ENCODE measurements at places on chromosomes 6 and 20.

- H3K4me3 ChIP-seq = no peak overlapping the region
- DNase-seq = no peak
- H3K36me3 ChIP-seq = no peaks in the 10 kb centered on the region
- peaks cover 3% of the 10 kb centered on the region for H3K27me3 ChIP-seq
- no peak overlapping the region for H3K27ac ChIP-seq
- H3K4me1 ChIP-seq = peaks cover 26% of the 10 kb centered on the region
These were observed 11.7 kb upstream of the GOPC start for GRCh38 chr6:117613920-117614560.

DNA sequence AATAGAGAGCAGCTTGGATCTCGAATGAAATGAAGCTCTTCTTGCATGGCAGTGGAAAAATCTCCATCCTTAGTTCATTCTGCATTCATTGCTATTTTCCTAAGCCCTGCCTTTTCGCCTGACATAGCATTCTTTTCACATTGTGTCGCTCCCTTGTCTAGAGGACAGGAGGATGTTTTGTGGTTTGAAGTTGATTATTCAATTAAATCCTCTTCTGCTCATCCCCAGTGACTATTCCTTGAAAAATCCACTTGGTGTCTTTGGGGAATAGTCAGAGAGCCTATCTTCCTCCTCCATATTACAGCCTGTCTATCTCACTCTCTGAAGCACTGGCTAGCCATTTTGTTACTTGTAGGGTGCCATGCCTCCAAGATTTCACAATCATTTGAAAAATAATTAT is 161.2 kb downstream of the KLHL32 start:
- H3K27ac ChIP-seq = no peak overlapping the region
- H3K36me3 ChIP-seq = no peaks in the 10 kb centered on the region
- no peak for DNase-seq
- H3K27me3 ChIP-seq = no peaks in the 10 kb centered on the region
- no peaks in the 10 kb centered on the region for H3K4me1 ChIP-seq
- no peak overlapping the region for H3K4me3 ChIP-seq

- H3K4me1 ChIP-seq = no peaks in the 10 kb centered on the region
- H3K27ac ChIP-seq = no peak overlapping the region
- DNase-seq = no peak
- no peak overlapping the region for H3K4me3 ChIP-seq
- no peaks in the 10 kb centered on the region for H3K27me3 ChIP-seq
These were observed 373.1 kb downstream of the CD109 start for GRCh38 chr6:74069089-74069581.

DNA sequence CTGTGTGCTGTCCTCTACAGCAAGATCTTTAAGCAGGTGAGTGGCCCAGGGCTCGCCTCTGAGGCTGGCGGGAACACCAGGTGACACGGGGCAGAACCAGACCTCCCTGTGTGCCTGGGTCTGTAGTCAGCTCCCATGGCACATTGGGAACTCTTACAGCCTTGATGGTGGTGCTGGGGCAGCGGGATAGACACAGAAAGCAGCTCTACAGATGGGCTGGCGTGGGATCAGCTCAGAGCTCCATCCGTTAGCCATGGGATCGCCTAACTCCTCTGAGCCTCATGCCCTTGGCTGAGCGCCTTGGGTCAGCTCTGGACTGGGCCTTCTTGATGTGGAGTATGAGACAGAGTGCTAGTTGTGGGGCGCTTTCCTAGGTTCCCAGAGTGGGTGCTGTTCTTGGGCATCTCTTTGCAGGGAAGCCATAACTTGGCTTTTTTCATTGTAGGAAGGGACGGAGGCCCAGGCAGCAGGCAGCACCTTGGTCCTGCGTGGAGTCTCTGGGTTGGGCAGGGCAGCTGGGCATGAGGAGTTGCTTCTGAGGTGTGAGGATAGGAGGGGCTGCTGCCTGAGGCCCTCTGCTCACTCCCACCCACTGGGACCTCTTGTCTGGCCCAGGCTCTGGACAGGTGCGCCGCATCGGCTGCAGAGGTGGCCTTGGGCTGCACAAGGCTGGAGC is 51.3 kb downstream of the EFCAB8 start:
- H3K36me3 ChIP-seq = no peaks in the 10 kb centered on the region
- DNase-seq = no peak
- H3K4me3 ChIP-seq = no peak overlapping the region
- H3K27ac ChIP-seq = no peak overlapping the region
- peaks cover 26% of the 10 kb centered on the region for H3K4me1 ChIP-seq
- no peaks in the 10 kb centered on the region for H3K27me3 ChIP-seq

- no peak overlapping the region for H3K4me3 ChIP-seq
- H3K27ac ChIP-seq = no peak overlapping the region
- H3K27me3 ChIP-seq = no peaks in the 10 kb centered on the region
- no peak for DNase-seq
- H3K36me3 ChIP-seq = no peaks in the 10 kb centered on the region
These were observed 373.8 kb upstream of the MMS22L start for GRCh38 chr6:97656706-97657350.

DNA sequence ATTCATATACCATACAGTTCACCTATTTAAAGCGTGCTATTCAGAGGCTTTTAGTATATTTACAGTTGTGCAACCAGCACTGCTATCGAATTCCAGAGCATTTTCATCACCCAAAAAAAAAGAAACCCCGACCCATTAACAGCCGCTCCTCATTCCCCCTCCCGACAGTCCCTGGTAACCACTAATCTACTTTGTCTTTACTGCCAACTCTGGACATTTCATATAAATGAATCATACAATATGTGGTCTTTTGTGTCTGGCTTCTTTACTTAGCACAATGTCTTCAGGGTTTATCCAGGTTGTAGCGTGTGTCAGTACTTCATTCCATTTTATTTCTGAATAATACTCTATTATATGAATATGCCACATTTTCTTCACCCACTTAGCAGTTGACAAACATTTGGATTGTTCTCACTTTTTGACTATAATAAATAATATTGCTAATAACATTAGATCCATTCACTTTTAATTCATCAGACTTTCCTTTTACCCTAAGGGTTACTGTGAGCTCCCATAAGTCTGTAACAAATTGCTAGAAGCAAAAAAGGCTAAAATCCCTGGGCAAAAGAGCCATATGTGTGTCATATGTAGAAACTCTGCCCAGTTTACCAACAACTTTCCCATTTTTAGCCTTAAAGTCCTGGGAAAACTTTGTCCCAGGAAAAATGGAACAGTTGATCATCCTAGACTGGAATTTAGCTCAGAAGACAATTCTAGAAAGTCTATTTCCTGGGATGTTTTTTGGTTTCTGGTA is 23.2 kb upstream of the ROS1 start:
- no peaks in the 10 kb centered on the region for H3K36me3 ChIP-seq
- no peak overlapping the region for H3K4me3 ChIP-seq
- H3K4me1 ChIP-seq = no peaks in the 10 kb centered on the region
- H3K27ac ChIP-seq = no peak overlapping the region
- no peak for DNase-seq
- peaks cover 3% of the 10 kb centered on the region for H3K27me3 ChIP-seq

- H3K36me3 ChIP-seq = no peaks in the 10 kb centered on the region
- H3K27ac ChIP-seq = no peak overlapping the region
- no peak overlapping the region for H3K4me3 ChIP-seq
- DNase-seq = no peak
- no peaks in the 10 kb centered on the region for H3K27me3 ChIP-seq
These were observed 38.0 kb upstream of the GMPR start for GRCh38 chr6:16200321-16200883.

DNA sequence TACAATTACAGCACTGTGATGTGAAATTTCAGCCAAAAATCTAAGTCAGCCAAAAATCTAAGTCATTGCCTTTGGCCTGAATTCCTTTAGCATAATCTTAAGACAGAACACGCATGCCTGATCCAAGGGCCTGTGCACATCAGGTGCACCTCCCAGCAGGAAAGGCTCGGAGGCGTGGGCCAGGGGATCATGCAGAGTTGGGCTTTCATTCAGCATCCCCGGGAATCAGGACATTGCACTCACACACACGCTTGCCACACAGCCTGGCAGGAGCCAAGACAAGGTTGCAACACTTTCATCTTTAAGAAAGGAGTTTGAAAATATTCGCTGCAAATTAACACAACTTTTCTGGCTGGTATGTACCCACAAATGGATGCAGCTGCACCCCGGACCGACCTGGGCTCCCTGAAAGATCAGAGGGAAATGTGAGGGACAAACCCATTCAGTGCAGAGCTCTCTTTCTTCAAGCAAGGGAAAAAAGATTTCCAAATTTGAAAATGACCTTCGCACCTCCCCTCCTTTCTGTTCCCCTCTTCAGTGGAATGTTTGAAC is 48.8 kb downstream of the ERMARD start:
- no peaks in the 10 kb centered on the region for H3K36me3 ChIP-seq
- H3K27me3 ChIP-seq = no peaks in the 10 kb centered on the region
- no peak overlapping the region for H3K4me3 ChIP-seq
- no peak for DNase-seq

DNA sequence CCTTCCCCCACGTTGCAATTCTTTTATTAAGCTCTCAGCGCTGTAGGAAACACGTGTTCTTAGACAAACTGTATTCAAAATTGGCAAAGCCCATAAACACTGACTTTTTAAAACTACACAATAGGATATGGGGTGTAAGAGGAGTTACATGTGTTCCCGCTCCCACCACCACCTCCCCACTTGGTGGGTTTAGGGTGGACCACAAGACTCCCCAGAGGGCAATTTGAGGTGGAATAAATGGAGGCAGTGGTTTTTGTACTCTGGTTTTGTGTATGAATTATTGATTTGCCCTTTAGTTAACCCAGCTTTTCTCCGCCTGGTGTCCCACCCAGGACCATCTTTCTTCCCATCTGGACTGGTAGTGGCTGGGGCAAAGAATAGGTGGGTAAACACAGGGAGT is 3.7 kb downstream of the UQCC2 start:
- H3K36me3 ChIP-seq = peaks cover 13% of the 10 kb centered on the region
- peaks cover 22% of the 10 kb centered on the region for H3K4me1 ChIP-seq
- H3K27ac ChIP-seq = no peak overlapping the region
